ENCODE measurements at places on chromosomes 7 and 10.

DNA sequence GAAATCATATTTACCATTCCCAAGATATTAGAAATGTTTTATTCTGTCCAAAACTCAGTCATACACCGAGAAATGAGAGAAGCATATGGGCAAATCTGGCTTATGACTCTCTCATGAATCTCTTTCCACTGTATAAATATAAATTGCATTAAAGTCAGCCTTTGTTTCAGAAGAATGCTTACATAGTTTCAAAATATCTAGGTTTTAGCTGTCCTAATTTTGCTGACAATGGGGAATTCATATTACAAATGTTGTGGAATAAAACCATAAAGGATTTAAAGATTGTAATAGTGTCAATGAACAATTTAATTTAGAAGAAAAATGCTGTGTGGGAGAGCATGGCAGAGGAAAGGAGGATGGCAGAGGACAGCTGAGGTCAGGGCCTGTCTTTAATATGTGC is 185.0 kb upstream of the THSD7A start:
- no peak for DNase-seq

- no peak for DNase-seq
Observed at GRCh38 chr7:96266580-96266979, 55.3 kb downstream of the SLC25A13 start.

DNA sequence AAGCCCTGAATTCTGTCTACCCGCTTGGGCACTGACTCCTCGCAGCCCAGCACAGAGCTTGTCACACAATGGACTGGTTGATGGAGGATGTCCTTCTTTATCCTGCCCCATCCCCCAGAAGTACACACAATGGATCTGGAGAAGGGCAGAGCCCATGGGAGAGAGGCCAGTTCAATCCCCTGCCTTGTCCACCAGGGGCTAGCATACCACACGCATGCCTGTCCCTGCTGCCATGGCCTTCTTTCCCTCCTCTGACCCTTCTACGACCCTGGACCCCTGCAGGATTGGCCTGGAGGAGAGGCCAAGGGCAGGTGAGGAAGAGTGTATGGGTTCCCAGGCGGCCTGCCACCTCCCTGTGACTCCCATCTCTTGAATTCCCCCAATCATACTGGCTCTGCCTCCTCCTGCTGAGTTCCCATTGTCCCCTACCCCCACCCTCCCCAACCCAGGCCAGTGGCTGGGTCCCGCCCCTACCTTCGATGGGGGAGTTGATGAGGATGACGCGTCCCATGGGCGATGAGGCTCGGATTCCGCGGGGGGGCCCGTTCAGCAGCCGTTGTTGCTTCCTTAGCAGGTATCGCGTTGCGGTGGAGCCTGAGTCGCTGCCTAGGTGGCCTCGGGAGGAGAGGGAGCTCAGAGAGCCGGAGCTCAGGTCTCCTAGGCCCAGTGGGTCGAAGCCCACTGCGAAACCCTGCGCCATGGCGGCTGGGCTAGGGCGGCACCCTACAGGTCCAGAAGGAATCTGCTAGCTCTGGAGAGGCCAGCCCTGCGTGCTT is 1.2 kb downstream of the PDZD7 start:
- no peak for DNase-seq

DNA sequence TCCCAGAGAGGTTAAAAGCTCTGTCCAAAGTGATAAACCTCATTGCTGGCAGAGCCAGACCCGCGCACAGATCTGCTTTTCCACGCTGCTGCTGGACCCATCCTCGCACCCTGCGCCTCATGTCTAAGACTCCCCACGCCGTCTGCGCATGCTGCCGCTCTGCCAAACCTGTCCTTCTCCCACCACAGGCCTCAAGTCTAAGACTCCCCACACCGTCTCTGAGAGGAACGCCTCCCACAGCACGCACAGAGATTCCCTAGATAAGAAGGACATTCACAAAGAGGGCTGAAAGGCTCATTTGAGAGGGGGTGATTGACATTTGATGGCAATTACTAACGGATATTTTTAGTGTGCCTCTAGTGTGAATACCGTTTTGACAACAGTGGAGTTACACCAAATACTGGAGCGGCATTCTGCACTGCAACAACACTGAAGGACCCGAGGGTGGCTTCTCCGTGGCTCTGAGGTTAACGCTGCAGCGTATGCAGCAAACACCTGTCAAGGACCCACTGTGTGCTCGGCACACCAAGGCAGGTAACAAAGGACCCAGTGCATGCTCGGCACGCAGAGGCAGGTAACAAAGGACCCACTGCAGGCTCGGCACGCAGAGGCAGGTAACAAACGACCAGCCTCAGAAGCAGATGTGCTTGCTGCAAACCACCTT is 231.4 kb downstream of the DNAJB6 start:
- no peak for DNase-seq

- no peak for DNase-seq
Observed at GRCh38 chr10:112774798-112775197, 175.2 kb upstream of the TCF7L2 start.

DNA sequence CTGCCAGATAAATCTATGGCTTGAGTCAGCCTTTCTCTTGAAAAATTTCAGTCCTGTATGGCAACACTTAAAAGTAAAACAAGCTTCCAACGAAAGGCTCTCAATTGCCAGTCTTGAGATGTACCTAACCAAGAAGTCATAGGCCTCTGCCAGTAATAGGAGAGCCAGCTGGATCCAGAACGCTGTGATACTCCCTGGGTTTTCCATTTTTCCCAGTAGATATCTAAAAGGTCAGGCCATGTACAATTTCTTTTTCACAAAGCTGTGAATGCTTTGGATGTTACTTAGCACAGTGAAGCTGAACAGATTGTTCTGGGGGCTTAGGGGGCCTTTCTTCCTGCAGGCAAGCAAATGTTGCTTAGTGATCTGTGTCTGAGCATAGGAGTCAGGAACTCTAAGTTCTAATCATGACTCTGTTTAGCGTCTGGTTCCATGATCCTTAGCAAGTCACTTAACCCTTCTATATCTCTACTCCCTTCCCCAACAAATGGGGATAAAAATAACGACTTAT is 86.5 kb downstream of the ARMH3 start:
- no peak for DNase-seq

DNA sequence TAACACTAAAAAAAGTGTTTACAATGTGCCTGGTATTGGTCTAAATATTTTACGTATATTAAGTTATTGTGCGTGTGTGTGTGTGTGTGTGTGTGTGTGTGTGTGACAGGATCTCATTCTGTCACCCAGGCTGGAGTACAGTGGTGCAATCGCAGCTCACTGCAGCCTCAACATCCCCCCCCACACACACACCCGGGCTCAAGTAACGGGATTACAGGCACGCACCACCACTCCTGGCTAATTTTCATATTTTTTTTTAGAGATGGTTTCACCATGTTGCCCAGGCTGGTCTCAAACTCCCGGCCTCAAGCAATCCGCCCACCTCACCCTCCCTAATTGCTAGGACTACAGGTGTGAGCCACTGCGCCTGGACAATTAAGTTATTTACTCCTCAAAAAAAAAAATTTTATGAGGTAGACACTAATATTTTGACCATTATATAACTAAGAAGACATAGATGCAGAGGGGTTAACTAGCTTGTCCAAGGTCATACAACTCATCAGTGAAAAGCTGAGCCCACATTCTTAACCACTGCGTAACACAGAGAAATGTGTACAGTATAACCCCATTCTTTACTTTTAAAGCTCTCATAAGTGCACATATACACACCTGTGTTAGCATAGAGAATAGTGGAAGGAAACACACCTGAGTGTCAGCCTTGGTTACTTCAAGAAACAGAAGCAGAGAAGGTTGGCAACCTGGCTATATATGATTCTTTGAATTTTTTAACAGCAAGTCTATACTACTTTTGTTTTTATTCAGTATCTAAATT is 35.0 kb downstream of the DNAJC12 start:
- no peak for DNase-seq

- no peak for DNase-seq
Observed at GRCh38 chr7:108136191-108136688, 6.1 kb upstream of the LAMB4 start.

DNA sequence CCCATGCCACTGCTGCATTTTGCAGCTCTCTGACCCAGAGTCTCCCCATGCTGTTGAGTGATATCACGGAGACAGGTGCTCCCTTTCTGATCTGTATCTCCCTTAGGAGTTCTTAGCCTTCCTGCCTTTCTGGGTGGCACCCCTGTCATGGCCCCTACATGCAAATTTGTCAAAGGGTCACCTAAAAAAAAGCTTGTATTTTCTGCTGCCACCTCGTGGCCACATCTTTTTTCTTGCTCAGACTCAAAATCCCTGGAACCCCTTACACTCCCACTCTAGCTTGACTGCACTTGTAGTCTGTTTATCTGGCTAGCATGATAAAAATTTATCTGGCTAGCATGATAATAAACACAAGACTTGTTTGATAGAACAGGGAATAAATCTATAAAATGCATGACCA is 809.1 kb downstream of the SORCS1 start:
- no peak for DNase-seq

Measured in stimulated activated CD8-positive, alpha-beta memory T cell treated with anti-CD3 and anti-CD28 coated beads, Interleukin-2, amount 100 ng/mL, for 1 hour (primary cell).